Activated T-helper 1 cell treated with anti-CD3 and anti-CD28 coated beads, Interleukin-2, amount 50 U/mL, for 16 hours (primary cell): ENCODE measurements at places on chromosomes 1 and 21.

DNA sequence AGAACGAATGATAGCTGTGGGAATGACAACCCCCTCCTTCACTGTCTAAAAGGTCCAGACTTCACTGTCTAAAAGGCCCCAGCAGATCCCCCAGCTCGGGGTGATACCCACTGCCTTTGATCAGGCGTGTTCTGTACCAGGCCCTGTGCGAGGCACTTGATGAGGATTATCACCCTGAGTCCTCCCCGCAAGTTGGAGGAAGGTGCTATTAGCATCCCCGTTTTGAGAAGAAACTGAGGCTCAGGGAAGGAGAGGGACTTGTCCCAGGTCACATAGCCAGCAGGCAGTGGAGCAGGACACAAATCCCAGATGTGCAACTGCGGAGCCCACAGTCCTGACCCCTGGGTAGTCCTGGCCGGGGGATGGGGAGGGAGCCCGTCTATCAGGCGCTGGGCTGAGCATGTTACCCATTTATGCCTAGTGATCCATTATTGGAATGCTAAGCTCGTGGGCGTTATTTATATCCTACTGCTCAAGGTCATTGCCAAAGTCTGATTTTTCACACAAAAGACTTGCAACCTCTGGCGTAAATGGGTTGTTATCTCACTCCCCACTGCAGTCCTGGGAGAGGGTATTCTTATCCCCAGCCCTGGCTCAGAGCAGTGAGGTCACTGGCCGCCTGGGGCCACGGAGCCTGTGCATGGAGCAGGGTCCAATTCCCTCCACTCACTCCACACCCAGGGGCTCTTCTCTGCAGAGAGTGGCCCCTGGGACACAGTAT is 722.2 kb downstream of the MATN1 start:
- DNase-seq: no peak

- DNase-seq: no peak
These were observed 139.0 kb downstream of the SDCCAG8 start for GRCh38 chr1:243394601-243395464.

- DNase-seq: peak; percentile 36
These were observed 583 bp downstream of the MEF2D start for GRCh38 chr1:156499842-156500542.

GRCh38 chr1:5847013-5847659 is 145.1 kb downstream of the NPHP4 start:
- no peak for DNase-seq

DNA sequence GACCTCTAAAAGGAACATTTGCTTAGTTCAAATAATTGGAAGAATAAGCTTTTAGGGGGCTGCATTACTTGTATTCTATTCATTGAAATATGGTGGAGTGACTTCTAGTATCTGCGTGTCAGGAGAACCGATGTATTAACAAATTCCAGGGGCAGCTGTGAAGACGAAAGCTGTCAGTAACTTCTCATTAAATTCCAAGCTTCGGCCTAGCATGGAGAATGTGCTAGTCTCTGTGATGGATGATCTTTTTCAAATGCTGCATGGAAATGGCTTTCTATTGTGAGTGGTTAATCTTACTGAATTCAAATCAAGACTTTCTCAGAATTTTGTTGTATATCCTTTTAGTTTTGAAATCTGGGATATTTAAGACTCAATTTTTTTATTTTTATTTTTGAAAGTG is 429.9 kb downstream of the ADGRL2 start:
- DNase-seq: no peak

- no peak for DNase-seq
These were observed 38.9 kb downstream of the CCDC18 start for GRCh38 chr1:93219443-93219842.

DNA sequence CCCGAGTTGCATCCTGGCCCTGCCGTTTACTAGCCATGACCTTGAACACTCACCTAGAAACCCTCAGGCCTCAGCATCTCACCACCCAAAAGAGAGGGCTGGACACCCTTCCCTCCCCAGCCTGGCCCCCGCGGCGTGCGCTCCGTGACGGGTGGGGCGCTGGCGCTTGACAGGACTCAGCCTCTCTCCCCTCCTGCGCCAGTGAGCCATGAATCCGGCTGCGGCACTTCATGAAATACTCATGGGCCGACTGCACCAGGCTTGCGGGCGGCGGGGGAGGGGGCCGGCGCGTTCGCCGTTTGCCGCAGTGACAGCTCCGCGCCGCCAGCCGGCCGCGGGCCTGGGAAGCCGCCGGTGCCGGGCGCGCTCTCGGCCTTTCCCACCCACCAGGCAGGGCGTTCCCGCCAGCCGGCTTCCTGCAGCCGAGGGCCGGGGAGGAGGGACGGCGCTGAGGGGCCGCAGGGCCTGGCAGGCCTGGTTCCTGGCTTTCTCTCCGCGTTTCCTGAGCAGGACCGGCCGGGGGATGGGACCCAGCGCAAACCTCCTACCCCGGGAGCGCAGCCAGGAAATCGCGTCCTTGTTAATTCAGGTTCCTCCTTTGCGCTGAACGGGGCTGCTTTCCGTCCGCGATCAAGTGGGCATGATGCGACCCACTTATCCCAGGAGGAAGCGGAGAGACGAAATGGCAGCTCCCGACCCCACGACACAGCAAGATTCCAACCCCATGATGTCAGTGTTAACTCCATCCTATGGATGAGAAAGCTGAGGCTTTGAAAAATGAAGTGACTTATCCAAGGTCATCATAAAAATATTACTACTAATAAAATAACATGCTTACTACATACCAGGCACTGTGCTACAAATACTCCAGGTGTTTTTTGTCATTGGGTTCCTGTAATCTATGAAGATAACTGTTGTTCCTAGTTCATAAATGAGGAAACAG is 9.1 kb upstream of the LUZP1 start:
- DNase-seq: peak; percentile 13

DNA sequence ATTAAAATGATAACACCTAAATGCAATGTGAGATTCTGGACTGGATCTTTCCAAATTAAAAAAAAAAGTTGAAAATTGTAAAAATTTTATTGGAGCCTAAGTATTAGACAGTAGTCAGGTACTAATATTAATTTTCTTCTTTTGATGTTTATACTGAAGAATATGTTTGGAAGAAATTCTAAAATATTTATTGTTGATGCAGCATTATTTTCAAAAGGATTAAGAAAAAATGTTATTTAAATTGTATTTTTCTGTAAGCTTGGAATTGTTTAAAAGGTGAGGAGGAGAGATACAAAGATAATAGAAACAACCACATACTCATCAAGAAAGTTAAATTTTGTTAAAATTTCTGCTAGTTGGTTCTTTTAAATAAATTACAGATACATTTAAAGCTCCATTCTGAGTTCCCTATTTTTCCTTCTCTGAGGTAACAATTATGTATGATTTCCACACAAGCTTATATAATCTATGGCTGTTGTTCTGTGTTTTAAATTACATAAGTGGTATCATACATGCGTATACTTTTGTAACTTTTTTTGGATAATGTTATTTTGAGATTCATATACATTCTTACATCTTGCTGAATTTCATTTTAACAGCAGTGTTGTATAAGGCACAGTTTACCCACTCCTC is 180.3 kb upstream of the RGS18 start:
- no peak for DNase-seq

GRCh38 chr1:57324388-57324787 is 99.5 kb downstream of the DAB1 start:
- DNase-seq: no peak

GRCh38 chr21:34526618-34527290 is 14.7 kb upstream of the KCNE1 start:
- DNase-seq: no peak

- no peak for DNase-seq
These were observed 170.6 kb upstream of the PROX1 start for GRCh38 chr1:213817156-213817555.

DNA sequence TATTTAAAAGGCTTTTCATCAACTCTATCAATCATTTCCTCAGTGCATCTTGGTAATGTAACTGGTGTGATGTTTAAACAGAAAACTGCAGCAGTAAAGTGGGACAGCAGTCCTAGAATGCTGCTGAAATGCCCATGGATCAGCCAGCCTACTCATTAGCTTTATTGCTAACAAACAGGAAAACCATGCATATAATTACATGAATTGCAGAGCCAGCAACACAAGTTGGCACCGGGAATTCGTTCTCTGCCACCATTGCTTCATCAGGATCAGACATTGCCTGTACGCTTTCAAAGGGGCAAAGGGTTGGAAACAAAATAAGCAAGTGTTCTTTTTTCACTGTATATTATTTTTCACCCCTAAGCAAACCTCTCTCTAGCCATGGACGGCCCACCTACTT is 276.2 kb upstream of the LRRC7 start:
- DNase-seq: no peak

- no peak for DNase-seq
These were observed 72.6 kb upstream of the USP24 start for GRCh38 chr1:55287723-55288122.

DNA sequence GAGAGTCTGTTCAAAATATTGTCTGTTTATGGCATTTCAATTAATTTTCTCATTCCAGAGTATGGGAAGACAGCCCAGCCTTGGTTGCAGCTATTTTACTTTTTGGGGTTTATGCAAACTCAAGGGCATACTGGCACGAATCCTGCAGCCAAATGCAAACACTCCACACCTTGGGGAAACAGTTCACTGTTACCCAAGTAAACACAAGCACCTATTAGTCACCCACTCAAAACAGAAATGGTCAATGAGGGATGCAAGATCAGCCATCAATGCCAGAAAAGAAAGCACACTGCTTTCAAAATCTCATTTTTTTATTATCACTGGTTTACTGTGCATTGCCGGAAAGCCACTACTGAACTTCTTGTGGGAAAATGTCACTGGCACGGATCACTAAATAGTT is 170.6 kb downstream of the RUNX1 start:
- no peak for DNase-seq

GRCh38 chr1:223683586-223684487 is 18.3 kb upstream of the CAPN8 start:
- peak; percentile 11 for DNase-seq

- DNase-seq: no peak
These were observed 103.8 kb downstream of the DMRTB1 start for GRCh38 chr1:53562981-53563379.

GRCh38 chr1:39387452-39387851 is 104.0 kb upstream of the BMP8A start:
- DNase-seq: no peak

GRCh38 chr1:192489748-192490147 is 85.8 kb upstream of the RGS1 start:
- no peak for DNase-seq
